ENCODE measurements at places on chromosomes 3 and 15.

DNA sequence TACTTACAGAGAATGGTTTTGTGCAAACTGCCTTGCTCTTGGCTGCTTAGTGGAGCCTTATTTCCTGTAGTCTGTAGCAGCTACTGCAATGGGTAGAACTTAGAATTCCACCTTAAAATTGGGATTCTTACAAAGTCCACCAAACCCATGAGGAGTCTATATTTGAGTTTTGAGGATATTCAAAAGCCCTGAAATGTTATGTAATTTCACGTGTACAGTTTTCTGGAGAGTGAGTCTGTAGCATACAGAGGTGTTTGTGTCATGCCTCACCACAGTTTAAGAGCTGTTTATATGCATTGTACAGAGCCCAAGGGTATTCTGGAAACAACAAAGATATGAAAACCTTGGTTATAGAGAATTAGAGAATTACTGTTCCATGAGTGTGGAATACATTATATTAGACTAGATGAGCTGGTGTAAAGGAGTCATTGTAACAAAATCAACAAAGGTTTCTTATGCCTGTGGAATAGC lies 114.4 kb downstream of the MBNL1 start:
- DNase-seq = no peak

GRCh38 chr3:50405249-50405648 lies 45.9 kb upstream of the TMEM115 start:
- no peak for DNase-seq

DNA sequence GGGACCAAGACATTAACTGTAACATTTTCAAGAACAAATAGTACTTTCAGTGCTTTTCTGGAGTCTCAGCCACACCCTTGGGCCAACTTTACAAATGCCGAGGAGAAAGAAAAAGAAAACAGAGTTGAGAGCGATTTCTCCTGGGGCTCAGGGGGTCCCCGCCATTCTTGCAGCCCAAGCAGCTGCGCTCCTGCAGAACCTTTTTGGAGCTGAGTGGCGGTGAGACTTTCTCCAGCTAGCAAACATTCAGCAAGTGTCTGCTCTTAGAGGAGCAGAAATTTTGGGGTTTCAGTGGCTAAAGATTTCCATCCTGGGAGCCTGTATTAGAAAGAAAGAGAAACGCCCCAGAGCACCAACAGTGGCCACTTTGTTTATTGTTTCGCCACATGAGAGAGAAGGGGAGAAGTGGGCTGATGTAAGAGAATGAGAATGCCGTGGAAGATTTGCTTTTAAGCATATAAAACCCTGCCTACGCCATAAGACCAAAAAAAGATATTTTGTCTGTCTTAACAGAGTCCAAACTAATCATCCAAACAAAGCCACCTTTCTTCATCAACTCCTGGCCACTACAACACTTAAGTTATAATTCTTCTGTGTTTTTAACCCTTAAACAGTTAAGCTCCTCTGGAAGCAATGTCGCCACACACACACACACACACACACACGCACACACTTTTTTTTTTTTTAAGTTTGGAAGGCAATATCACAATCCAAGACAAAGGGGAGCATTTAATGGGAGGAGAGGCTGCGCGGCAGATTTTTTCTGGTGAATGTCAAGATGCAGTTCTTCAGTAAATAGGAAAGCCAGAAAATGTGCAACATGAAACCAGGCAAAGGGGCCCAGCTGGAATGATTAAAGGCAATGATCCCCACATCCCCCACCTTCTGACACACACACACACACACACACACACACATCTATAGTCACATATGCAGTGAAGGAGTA lies 19.2 kb downstream of the EID1 start:
- DNase-seq = peak; percentile 83

GRCh38 chr3:135311699-135312098 lies 516.6 kb downstream of the EPHB1 start:
- DNase-seq = no peak

DNA sequence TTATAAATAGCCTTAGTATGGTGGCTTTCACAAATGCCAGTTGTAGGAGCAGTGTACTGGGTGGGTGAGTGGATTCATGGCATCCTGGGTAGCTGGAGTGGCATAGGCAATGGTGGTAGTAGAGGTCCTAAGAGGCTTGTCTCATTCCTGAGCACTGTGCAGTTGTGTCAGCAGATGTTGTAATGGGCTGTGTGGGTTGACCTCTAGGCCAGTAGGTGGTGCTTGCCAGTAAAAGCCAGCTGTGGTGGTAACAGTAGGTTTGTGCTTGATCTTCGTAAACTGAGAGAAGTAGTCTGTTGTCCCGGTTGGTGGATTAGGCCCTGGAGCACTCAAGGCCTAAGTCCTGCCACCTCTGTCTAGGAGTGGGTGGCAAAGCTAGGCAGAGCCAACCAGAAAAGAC lies 149.7 kb upstream of the SUCLG2 start:
- peak; percentile 53 for DNase-seq

DNA sequence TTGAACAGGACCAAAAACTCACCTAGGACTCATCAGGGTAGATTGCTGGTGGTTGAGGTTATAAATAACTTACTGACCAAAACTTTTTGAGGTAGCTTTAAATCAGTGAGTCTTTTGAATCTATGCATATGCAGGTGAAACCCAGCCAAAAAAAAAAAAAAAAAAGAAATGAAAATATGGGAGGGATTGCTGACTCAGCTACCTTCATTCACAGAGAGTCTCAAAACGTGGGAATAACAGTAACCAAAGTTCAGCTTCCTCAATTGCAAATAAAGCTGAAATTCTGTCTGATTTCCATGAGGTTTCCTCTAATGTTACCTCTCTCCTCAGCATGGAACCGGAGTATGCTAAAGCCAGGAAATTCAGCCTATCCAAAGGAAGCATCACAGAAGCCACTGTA lies 95.2 kb upstream of the SEMA6D start:
- no peak for DNase-seq

- DNase-seq = peak; percentile 38
Observed at GRCh38 chr15:43792761-43793476, 799 bp downstream of the SERF2 start.

- no peak for DNase-seq
Observed at GRCh38 chr3:114361391-114361790, 67.6 kb downstream of the TIGIT start.

DNA sequence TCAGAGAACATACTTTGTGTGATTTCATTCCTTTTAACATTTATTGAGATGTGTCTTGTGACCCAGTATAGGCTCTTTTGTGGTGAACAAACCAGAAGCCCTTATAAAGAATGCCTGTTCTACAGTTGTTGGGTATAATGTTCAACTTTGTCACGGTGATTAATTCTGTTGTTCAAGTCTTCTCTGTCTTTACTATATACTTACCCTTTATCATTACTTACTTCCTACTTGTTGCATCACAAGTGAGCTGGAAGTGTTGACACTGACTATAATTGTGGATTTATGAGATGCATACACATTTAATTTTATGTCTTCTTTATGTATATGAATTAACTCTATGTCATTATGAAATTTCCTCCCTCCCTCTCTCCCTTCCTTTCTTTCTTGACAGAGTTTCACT lies 59.7 kb upstream of the TBL1XR1 start:
- peak; percentile 16 for DNase-seq

GRCh38 chr3:67983166-67983565 lies 328.8 kb upstream of the SUCLG2 start:
- no peak for DNase-seq

- no peak for DNase-seq
Observed at GRCh38 chr15:36914466-36914865, 185.9 kb downstream of the MEIS2 start.

DNA sequence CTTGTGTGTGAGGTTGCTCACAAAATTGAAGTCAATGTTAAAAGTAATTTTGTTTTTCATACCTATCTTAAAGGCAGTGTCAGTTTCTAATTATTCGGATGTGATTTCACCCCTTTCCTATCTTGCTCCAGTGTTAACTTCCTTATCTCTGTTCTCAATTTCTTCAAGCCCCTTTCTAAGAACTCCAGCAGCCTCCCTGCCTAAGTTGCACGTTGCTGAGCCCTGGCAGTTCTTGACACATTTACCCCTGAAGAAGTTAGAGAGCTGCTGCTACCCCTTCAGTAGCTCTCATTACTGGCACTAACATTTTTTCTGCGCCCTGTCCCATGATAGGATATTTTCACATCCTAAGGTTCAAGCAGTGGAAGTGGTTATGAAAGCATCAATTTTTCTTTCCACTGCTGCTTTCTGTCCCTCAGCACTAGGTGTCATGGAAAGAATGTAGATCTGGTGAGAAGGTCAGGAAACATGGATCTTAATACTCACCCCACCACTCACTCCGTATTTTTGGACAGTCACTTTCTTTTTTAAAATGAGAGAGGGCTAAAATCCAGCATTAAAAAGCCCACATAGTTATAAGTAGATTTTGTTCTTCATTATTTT lies 62.9 kb downstream of the OPA1 start:
- DNase-seq = peak; percentile 19

GRCh38 chr15:57542505-57542817 lies 49.2 kb upstream of the MYZAP start:
- DNase-seq = no peak

DNA sequence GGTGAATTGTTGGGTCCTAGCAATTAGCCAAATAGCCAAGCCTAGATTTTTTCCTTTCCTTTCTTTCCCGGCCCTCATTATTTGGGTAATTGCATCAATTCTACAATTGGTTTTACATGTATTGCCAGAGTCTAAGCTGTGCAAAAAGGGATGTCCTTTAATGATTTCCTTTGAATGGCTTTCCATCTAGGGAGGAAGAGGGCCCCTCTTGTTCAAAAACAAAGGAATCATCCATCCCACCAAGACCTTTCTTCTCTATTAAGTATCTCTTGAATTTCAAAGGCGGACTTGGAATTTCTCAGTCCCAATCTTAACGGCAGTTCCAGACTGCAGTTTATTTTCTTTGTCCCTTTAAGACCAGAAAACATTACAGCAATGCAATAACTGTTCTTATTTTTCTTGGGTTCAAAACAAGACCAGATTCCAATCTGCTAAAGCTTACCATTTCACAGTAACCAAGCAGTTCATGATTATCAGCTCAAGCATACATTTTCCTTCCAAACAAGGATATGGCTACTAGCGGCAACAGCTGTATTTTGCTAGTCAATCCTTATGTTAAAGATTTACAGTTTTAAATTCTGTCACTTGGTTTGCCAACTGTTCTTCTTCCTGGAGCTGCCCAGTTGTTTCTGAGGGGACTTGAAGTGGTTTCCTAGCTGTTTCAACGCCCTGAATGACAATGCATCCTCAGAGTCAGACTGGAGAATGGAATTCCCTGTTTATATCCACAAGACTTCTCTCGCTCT lies 91.4 kb upstream of the LRIG1 start:
- peak; percentile 53 for DNase-seq
